Caudate nucleus (tissue), 63 donors: ENCODE measurements at places on chromosomes 16 and 17.

DNA sequence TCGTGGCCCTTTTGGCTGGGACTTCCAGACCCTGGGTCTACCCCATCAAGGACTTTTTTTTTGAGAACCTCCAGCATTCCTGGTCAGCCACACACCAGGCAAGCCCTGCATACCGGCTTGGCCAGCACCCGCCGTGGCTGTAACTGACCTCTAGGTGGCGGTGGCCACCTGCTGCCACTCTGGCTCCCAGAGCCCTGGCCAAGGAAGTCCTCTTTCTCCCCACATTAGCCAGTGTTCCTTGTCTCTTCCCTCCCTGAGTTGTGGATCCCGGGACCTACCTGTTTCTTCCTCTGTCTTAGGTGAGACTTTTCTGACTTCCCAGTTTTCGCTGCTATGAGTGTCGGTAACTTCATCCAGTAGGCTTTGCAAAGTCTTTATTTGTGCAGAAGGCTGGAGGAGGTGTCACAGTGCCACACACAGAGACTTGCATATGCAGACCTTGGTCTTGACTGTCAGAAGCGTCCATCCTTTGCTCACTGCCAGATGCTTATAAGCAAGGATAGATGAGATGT lies 348.3 kb downstream of the CPPED1 start:
- peak; percentile 61 for DNase-seq

GRCh38 chr17:21539146-21539545 lies 153.2 kb upstream of the KCNJ18 start:
- DNase-seq: no peak

- no peak for DNase-seq
Observed at GRCh38 chr17:68614718-68615117, 13.6 kb upstream of the FAM20A start.

GRCh38 chr17:55237268-55237667 lies 27.5 kb upstream of the HLF start:
- no peak for DNase-seq

GRCh38 chr16:80081846-80082245 lies 458.9 kb upstream of the DYNLRB2 start:
- DNase-seq: no peak

GRCh38 chr17:4422864-4423263 lies 10.9 kb upstream of the SPNS3 start:
- no peak for DNase-seq

DNA sequence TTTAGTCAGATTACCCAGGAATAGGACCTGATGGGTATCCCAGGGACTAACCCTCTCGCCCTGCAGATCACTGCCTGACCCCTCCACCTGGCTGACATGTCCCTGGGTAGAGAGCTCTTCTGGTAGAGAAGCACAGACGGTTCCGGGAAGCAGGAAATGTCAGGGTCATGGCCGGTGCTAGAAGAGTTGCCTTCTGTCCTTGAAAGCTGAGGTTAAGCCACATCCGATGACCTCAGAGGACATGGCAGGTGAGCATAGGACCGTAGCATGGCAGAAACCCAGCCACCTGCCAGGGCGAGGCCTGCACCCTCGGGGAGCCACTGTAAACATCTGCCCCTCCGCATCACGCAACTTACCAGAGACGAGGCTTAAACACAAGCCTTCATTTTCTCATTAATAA lies 483.7 kb downstream of the SOX9 start:
- no peak for DNase-seq

- no peak for DNase-seq
Observed at GRCh38 chr16:79563921-79564320, 36.6 kb downstream of the MAF start.
